Stimulated activated CD8-positive, alpha-beta memory T cell treated with anti-CD3 and anti-CD28 coated beads, Interleukin-7, amount 100 ng/mL, for 1 hour (primary cell): ENCODE measurements at places on chromosomes 4 and X.

DNA sequence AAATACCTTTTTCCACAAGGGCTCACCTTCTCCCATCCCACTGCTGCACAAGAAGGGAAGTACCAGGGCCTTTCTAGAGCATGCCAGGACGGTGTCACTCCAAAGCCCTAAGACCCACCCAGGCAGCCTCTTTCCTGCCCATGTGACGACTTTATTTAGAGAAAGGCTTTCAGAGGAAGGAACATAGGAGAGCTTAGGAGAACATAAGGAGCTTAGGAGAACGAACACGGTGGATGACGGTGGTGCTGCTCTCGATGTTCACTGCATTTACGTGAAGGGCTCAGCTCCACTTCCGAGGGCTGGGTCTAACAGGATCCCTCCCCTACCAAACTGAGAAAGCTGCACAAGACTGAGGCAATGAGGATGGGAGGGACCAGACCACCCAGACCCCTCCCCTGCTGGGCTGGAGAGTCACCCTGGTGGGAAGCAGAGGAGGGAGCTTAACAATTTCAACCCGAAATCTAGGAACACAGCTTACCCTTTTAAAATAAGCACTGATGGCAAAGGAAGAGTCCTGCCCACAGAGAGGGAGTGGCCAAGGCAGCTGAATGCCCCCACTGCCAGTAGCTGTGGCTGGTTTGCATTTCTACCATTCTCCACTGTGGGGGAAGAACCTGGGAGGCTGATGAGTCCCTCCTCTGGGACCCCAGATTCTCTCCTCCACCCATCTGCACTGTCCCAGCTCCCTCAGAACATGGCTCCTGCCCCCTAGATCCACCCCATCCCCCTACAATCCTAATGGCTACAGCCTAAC lies 29.8 kb downstream of the ZFYVE28 start:
- no peak for DNase-seq

DNA sequence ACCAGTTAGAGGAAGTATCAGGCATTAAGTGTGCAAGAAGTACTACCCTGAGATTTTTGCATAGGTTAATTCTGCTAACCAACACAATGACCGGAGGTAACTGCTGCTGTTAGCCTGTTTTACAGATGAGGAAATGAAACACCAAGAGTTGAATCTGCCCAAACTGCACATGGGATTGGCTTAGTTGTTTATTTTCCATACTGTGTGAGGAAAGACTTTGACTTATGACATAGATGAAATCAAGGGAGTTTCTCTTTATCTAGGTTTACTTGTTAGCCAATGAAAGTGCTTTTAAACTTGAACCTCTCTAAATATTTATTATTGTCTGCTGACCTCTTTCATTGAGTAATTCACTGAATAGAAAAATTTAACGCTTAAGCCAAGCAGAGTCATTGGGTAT lies 10.3 kb downstream of the GUCY1B1 start:
- no peak for DNase-seq

DNA sequence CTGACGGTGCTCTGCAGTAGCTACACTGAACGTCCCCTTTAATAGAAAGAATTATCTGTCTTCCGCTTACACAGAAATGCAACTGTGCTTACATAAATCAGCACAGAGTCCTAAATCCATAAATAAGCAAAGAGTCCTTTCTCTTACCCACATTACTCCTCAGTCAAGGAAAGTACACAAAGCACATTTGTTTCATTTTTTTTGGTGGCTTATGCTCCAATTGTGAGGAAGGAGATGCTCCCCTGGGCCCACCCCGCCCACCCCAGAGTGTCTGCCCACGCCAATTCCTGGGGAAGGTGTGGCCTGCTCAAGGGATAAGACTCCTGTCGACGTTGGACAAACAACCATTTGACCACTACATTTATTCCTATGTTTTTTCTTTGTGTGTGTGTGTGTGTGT lies 53.8 kb downstream of the CPLX1 start:
- DNase-seq, result no peak

- DNase-seq, result no peak
Measured at GRCh38 chr4:150720973-150721518, 139.1 kb downstream of the MAB21L2 start.

DNA sequence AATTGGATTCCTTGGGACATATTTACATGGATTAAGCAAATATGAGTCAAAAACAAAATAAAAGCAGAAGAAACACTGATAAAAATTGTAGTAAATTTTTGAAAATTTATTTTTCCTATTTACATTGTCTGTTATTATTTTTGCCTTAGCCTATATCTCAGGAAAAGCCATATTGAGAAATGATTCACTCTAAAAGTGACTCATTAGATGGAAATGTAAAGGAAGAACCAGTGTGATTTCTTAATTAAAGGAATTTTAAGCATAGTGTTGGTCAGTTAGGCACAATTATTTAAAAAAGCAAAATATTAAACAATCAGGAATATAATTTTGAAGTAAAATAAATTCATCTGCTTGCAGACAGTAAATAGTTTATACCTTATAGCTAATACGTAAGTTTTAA lies 167.4 kb upstream of the NAP1L5 start:
- DNase-seq, result no peak
